ENCODE measurements at places on chromosomes 7 and 10.

DNA sequence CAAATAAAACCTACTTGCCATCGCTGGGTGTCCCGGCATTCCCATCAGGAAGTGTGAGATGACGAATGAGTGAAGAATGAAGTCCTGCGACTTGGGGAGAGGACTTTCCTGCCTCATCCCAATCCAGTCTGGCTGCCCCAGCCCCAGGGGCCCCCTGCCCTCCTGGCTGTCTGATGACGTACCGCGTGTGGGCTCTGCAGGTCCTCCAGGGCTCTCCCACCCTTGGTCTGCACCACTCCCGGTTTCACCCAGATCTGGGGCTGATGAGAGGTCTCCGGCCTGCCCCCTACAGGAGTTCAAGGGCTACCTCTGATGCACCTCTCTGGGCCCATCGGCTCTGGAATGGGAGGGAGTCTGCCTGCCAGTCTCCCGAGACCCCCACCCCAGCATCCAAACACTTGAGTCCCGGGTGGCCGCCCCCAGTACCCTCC is 9.8 kb downstream of the ATP6V1F start:
- DNase-seq: no peak

DNA sequence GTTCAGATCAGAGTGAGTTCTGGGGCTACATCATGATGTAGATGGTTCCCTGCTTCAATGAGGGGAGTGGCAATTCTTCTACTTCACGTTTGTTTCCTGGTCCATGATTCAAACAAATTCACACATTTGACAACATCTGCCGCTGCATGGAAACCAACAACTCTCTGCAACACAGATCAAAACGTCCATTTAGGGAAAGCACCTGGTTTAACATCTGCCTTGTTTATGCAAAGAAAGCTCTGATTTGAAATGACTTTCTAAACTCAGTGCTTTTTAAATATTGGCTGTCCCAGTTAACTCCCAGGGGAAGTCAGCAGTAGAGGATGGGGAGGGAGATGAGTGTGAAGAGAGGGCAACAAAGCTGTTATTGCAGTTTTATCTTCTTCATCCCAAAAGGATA is 93.8 kb downstream of the GAD2 start:
- DNase-seq: no peak

GRCh38 chr7:4201566-4201965 is 480.5 kb upstream of the FOXK1 start:
- DNase-seq: no peak

DNA sequence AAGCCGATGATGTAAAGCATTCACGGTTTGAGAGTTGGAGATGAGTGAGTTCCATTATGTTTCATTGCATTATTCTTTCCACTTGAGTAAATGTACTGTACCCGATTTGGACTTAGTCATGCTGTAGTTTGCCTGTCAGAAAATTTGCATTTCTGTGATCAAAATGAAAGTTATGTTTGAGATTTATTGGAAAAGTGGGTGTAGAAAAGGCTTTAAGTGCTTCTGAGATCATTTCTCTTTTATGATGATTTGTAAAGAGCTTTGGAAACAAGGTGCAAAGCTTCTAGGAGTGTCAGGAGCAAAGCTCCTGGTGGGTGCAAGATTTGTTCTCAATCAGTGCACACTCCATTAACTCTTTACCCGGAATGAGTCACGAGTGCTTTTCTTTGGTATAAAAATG is 204.1 kb upstream of the POM121L12 start:
- no peak for DNase-seq

DNA sequence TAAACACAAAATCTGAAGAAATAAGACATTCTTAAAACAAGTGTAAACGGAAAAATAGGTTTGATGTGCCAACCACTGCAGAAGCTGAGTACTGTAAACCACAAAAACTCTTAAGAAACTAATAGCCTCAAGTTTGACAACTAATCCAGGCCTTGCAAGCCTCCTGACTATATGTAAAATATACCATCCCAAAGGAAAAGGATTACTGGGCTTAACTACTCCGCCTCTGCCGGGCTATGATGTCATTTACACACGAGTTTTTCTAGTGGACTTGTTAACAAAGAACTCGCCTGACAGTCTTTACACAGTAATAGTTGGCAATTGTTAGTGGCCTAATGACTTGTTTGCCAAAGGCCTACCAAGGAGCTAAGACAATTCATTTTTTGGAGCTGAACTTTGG is 2.1 kb downstream of the KIF5B start:
- DNase-seq: no peak

Measured in activated CD4-positive, alpha-beta T cell treated with anti-CD3 and anti-CD28 coated beads for 48 hours (primary cell).